ENCODE measurements at places on chromosomes 12 and 14. TPM values are rescaled to one million over a fixed set of nuclear protein-coding genes. Genes with fewer than 3 reads are reported as not detected.

Gene PPFIA2
- total RNA-seq: not detected

Gene EDDM3A
- not detected for total RNA-seq

Gene GALNT16
- total RNA-seq: not detected

Gene AICDA
- not detected for total RNA-seq

Gene BCL11B
- total RNA-seq: 62.4 TPM

Gene BBOF1
- total RNA-seq: 1.4 TPM

Gene GCH1
- 39.4 TPM for total RNA-seq

Gene SRRM4
- total RNA-seq: not detected

Gene LRR1
- total RNA-seq: 42.2 TPM

Gene CD27
- 89.8 TPM for total RNA-seq

DNA sequence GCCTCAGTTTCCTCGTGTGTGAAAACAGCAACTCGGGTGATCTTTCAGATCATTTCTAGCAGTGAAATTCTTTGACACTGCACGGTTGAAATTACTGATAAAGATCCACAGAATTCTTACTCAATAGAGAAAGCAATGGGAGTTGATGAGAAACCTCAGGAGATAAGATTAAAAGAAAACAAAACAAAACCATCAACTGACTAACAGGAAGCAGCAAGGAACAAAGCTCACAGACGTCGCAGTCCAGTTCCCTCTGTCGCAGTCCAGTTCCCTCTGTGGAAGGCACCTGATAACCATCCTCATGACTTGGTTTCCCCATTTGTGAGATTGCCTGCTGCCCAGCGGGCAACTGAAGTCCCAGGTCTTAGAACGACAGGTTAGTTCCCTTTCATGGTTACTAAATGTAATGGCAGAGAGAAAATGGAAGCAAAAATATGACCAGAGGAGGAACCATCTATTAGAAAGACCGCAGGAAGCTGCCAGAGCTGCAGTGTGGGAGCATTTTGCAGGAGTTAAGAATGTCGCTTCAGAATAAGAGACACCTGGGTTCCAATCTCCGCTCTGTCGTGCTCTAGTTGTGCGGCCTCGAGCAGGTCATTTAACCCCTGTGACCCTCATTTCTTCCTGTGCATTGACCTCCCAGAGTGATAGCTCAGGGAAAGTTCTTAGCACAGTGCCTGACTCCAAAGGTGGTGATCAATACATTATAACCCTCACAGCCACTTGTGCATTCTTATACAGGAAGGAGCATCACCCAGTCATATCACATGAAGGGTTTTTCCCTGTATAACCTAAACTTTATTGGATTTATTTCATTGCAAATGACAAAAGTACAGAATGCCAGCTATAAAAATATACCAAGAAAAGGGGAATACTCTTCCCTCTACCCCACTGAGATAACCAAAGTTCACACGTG is 5.1 kb upstream of the MED13L start:
- DNase-seq: no peak

DNA sequence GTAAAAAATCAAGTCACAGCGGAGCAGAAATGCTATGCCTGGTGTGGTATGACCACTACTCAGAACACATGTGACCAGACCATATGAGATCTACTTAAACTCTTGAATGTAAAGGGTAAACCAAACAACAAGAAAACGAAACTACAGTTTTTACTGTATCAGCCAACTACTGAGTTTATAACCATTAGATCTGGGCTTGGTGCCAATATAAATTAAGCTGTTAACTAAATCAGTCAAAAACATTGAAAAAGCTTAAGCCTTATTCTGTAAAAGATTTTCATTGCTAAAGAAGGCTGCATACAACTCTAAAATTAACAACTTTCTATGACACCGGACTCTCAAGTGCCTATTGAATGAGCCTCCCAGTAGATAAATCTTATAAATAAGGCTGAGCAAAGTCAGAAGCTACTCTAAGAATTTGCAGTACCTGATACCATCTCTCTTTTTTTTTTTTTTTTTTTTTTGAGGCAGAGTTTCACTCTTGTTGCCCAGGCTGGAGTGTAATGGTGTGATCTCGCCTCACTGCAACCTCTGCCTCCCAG is 35.4 kb downstream of the SPTLC2 start:
- no peak for DNase-seq

- DNase-seq: no peak
Observed at GRCh38 chr14:30158299-30158698, 230.7 kb upstream of the PRKD1 start.

- DNase-seq: no peak
Observed at GRCh38 chr12:14191612-14192011, 173.9 kb upstream of the ATF7IP start.

DNA sequence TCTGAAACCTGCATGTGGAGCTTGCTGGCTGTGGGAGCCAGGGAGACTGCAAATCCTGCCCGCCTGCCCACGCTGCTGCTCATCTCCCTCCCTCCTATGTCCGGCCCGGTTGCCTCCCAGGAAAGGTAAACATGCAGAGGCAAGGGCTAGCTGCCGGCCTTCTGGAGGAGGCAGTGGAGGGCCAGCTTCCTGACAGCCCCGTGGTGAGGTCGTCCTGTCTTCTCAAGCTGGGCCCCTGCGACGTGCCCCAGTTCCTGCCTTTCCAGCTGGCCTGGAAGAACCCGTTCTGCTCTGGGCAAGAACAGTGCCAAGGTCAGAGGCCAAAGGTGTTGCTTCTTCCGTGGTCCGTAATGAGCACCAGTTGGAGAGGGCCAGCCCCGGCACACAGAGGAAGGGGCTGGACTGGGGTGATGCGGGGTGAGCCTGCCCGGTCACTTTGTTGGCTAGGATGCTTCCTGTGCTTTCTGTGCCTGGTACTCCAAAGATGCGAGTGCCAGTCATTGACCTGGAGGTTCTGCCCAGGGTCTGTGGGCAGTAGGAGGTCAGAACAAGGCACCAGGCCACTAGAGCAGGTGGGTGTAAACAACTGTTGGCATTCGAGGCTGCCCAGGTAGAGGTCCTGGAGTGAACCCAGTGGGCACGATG is 25.3 kb downstream of the TPCN1 start:
- DNase-seq: no peak

DNA sequence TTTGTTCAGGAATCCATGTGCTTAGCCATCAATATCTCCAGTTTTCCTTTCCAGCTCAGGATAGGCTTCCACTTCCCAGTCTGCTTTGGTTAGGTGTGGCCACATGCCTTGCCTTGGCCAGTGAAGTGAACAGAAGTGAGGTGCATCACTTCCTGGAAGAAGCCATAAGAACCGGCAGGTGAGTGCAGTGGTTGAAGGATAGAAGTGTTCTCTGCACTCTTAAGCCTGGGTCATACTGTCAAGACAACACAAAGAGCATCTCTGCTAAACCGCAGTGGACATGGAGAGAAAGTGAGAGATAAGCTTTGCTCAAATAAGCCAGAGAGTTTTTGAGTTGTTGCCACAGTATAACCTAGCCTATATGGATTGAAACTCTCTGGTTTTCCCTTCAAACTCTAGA is 11.4 kb downstream of the GNG2 start:
- no peak for DNase-seq

- no peak for DNase-seq
Observed at GRCh38 chr14:91509878-91510170, 286 bp downstream of the PPP4R3A start.

GRCh38 chr12:93135286-93136239 is 206.5 kb upstream of the EEA1 start:
- no peak for DNase-seq

GRCh38 chr14:71588028-71588427 is 344.2 kb upstream of the RGS6 start:
- no peak for DNase-seq

DNA sequence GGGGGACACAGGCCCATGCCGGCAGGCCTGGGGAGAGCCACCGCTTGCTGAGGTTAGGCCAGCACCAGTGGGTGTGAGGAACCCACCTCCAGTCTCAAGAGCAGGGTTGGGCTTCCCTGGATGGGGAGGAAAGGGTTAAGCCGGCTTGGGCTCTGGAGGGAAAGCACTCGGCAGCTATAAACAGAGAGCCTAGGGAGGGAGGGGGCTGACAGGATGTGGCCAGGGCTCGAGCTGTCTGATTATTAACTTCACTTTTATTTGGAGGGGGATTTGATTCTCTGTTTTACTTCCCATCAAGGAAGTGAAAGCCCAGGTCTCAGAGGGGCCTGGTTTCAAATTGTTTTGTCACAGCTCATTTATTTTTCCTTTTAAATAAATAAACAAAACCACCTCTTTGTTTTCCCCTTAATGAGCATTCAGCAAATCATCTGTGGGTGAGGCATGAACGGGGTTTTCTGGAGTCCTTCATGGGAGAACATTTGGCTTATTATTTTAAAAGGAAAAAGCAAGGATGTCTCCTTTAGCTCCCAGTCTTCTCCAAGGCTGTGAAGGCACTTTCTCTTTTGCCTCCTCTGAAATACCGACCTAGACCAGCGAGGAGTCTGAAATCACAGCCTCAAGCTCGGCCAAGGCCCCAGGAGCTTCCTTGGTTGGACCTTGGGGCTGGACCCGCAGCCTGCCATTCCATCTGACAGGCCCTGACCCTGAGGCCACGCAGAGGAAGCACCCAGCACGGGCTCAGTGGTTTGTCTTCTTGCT is 21.9 kb upstream of the ZFP36L1 start:
- peak; percentile 41 for DNase-seq

DNA sequence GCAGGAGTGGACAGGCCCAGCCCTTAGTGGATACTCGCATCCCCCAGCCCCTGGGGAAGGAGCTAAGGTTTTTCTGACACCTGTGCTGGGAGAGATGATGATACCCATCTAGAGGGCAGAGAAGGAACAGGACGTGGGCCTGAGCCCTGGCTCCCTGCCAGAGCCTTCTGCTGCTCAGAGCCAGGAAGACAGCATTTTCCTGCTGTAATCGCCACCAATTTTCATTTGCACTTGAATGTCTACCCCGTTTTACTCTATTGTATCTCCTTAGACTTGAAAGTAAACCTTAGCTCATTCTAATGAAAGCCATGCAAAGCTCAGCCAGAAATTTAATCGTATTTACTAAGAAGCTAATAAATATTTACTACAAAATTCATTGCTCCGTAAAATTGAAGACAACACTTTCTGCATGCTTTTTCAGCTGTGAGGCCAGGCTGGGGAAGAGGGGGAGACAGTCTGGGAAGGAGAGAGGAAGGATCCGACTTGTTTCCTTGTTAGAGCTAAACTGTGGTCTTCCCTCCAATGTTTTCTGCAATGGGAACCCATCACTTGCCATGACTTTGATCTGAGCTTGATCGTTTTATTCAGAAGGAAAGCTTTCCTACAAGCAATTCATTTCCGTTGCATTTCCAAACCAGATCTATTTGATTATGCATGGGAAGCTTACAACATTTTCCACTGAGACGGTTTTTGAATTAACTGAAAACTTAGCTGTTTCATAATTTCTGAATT is 17.6 kb upstream of the TRAF3 start:
- no peak for DNase-seq

- no peak for DNase-seq
Observed at GRCh38 chr14:79118291-79118690, 948.1 kb downstream of the NRXN3 start.

DNA sequence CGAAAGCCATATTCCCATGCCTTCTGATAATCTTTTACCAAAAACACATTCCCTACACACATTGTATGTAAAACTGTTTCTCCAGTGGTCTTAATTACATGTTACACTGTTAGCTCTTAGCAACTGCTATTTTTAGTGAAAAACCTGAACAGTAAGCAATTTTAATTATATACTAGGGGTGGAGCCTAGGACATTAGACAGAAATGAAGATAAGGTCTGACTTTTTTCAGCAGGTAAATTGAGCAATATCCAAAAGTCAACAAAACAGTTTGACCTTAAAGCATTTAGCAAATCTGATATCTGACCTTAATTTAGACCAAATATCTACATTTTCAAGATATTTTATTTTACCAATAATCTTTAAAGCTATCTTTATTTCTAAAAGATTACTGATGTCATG is 60.2 kb downstream of the PDE6H start:
- DNase-seq: no peak

DNA sequence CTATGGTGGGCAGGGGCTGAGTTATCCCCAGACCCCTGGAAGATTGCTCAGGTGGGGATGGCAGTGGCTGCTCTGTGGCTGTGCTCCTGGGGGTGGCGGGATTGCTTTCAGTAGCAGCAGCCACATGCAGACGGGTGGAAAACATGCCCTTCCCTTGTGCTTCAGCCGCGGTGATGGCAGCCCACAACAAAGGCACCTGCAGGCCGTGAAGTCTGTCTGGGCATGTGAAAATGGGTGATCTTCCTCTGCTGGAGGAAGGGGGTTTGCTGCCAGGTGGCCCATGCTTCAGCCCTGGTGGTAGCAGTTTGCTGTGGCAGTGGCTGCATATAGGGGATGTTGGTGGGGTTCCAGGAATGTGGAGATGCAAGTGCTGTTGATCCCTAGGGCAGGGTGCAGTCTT is 326.2 kb upstream of the RGS6 start:
- DNase-seq: no peak

- peak; percentile 80 for DNase-seq
Observed at GRCh38 chr12:51820526-51821439, 27.7 kb downstream of the FIGNL2 start.

DNA sequence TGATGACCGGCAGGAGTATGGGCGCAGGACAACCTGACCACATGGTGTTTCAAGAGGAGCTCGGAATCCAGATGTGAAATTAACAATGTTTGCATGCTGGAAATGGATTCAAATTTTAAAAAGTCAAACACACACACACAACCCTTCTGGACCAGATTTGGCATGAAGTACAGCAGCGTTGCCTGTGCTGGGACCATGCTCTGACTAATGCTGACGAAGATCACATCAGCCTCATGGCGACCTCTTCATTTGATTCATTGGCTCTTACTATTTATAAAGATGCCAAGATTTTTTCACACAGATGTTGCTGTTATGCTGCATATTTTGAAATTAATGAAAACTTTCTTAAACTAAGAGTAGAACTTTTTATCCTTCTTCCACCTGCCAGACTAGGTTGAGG is 926.6 kb upstream of the TMEM132C start:
- DNase-seq: no peak

- DNase-seq: peak; percentile 53
Observed at GRCh38 chr14:24634158-24634557, at the start of gene GZMB. GZMB (minus strand) TSS chr14:24634190; CDS start chr14:24634160, 30 bp downstream.

All from activated T-cell treated with anti-CD3 and anti-CD28 coated beads, Interleukin-2, amount 50 U/mL, for 4 hours (primary cell).